ENCODE measurements at places on chromosomes 11 and 22.

DNA sequence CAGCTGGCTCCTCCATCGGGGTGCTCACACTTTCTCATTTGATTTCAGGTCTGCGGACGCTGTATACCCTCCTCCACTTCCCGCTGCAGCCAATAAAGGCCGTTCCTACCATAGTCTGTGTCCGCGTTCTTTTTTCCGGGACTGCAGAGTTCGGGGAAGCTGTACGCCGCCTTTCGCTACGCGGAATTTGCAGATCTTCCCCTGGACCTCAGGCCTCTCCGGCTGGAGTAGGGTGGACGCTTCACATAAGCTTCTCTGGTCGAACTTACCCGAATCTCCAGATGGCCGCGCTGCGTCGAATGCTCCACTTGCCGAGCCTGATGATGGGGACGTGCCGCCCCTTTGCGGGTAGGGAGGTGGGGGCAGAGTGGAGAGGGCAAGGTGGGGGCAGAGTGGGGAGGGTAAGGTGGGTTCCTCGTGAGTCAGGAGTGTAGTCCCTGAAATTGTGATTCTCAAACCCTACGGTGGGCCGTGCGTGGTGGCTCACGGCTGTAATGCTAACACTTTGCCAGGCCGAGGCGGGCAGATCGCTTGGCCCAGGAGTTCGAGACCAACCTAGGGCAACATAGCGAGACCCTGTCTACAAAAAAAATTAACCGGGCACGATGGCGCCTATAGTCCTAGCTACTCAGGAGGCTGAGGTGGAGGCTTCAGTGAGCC, 617 bp downstream of the CSKMT start:
- peak; percentile 78 for DNase-seq

GRCh38 chr11:76291576-76292526, 85.5 kb upstream of the WNT11 start:
- DNase-seq, result no peak

DNA sequence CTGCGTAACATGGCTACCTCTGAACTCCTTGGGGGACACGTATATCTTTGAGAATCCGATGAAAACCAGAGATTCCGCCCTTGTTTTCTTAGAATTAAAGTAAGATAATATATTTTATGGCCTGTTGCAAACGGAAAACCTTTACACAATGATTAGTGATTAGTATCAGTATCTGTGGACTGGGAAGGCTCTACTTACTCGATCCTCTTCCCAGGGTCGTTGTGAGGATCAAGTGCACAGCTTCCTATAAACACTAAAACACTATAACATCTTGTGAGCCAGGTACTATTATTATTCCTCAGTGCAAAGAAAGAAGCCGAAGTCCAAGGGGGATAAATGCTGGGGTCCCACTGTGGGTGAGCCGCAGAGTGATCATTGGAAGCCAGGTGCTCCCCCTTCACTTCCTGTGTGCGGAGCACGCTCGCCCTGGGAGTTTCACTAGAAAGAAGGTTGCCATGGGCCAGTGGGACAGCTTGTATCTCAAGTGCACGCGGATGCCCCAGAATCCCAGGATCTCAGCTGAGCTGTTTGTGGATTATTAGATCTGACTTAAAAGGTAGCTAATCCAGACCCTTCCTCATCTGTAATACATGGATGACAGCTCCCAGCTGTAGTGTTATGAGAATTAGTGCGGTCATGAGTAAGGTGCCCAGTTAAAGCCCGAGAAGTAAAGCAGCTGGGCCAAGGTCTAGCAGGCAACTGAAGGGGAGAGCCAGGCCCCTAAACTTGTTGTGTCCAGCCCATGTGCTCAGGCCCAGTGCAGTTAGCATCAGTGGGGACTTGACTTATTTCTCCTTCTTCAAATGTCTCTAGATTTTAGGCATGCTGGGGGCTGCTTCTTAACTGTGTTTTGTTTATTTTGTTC, 839 bp downstream of the CBY1 start:
- DNase-seq, result peak; percentile 51

DNA sequence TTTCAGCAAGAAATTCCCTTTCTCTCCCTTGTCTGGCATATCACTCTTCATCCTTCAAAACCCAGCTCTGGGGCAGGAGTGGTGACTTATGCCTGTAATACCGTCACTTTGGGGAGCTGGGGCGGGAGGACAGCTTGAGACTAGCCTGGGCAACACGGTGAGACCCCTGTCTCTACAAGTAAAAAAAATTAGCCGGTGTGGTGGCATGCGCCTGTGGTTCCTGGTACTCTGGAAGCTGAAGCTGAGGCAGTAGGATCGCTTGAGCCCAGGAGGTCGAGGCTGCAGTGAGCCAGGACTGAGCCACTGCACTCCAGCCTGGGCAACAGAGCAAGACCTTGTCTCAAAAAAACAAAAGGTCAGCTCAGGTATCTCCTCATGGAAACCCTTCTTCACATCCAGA, 1.4 kb upstream of the RCE1 start:
- no peak for DNase-seq

DNA sequence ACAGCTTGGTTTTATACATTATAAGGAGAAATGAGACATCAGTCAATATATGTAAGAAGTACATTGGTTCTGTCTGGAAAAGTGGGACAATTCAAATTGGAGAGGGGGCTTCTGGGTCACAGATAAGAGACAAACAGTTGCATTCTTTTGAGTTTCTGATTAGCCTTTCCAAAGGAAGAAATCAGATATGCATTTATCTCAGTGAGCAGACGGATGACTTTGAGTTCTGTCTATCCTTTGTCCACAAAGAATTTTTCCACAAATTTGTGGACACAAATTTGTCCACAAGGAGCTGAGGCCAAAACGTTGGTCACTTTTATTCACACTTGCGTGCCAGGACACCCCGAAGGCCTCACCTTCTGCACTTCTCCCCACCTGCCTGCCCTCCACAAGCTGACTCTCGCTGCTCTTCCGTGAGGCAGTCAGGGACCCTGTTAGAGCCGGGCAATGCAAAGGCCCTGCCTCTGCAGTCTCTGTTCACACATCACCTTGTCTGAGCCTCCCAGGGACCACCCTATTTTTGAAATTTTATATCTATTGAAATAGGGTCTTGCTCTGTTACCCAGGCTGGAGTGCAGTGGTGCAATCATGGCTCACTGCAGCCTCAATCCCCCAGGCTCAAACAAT, 20.5 kb downstream of the IL17REL start:
- DNase-seq, result no peak

DNA sequence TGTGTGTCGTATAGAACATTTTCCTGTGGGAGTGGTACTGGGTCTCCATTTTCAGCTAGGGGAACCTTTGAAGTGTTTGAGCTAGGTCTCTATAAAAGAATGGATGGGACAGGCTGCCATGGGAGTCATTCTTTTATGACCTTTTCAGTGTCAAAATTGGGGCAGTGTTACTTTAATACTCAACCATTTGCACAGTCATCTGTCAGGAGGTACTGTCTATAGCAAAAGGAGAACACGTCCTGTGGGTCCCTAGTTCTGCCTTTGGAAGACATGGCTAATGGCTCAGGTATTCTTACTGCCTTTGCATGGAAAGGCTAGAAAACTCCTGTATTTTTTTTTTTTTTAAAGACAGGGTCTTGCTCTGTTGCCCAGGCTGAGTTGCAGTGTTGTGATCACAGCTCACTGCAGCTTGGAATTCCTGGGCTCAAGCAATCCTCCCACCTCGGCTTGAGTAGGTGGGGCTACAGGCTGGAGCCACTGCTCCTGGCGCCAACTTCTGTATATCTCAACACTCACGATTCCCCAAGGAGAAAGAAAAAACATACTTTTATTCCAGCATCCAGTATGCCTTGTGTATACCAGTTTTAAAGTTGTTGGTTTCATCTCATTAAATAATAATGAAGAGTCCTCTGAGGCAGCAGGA, 2.1 kb upstream of the ATF4 start:
- DNase-seq, result no peak

GRCh38 chr22:21702700-21703683, 32.6 kb downstream of the YPEL1 start:
- DNase-seq, result no peak

- DNase-seq, result no peak
Observed at GRCh38 chr11:2190657-2191471, 19.2 kb upstream of the TH start.

GRCh38 chr11:85988780-85989179, 80.1 kb downstream of the PICALM start:
- no peak for DNase-seq

DNA sequence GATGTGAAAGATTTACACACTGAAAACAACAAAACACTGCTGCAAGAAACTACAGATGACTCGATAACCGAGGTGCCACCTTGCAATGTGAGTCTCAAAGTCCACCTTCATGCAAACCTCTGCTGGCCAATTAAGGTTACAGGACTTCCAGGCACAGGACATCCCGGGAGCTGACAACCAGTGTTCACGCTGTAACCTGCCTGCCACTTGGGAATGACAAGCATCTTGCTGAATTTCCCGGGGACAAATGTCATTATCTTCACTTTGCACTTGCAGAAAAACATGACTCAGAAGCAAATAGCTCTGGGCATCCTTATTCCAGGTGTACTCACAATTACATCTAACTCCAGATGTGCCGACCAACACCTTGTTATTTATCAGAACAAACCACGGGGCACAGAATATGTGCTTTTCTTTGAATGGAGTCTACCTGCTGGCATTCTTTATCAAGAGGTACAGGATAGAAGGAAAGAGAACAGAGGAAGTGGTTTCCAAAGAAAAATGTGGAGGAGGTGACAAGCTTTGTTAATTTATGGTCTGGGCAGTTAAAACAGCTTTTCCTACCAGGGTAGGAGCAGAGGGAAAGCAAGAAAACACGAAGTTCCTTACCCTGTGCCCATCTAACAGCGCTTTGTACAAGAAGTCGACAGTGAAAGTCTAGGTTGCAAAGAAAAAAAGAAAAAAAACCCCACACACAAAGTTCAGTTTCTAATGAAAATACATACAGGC, 72.3 kb downstream of the SHANK2 start:
- no peak for DNase-seq

DNA sequence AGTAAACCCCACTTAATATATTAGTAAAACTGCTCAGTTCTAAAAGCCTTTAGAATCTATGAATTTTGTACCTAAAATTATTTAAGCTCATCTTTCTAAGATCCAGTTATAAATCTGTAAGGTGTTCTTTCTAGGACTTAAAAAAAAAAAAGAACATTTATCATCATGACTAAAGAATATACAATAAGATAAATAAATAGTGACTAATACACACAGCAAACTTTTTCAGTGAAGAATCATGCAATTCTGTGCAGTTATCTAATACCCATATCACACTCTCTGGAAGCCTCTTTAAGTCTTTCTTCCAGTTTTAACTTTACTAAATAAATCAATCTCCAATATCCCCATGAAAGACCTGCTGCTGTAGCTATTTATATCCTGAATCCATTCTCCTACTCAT, 59.8 kb downstream of the CEP57 start:
- DNase-seq, result no peak

DNA sequence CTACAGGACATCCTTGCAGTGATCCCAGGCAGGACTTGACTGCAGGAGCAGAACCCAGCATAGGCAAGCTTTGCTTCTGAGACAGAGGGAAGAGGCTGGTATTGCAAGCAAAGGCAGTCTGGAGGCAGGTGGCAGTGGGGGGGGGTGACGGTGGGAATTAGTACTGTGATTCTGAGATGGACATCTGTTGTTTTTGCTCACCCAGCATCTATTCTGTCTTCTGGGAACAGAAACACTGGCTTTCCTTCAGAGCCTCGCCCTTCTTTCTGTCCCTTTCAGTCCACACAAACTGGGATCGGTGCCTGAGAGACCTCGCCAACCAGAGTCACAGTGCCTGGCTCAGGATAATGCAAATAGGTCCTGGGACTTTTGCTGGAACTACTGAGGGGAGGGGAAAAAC, 31.2 kb upstream of the RASL10A start:
- DNase-seq, result peak; percentile 2

- no peak for DNase-seq
Observed at GRCh38 chr11:83583757-83584366, 297.7 kb upstream of the CCDC90B start.

DNA sequence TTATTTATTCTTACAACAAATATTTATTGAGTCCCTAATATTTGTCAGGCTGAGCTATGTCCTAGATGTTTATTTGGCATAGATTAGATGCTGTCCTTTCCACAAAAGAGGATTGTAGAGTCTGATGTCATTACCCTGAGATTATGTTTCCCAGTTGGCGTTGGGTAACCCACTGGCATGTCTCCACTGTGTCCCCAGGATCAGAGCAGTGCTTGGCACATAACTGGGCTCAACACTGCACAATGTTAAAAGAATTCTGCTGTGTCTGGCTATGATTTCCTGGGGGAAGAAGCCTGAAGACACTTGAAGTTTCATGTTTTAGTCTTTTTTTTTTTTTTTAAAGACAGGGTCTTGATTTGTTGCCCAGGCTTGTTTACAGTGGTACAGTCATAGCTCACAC, 4.0 kb downstream of the RCN1 start:
- DNase-seq, result no peak

- DNase-seq, result no peak
Observed at GRCh38 chr11:115155320-115155719, 348.9 kb downstream of the CADM1 start.

GRCh38 chr11:108694846-108695245, 30.0 kb downstream of the DDX10 start:
- no peak for DNase-seq

DNA sequence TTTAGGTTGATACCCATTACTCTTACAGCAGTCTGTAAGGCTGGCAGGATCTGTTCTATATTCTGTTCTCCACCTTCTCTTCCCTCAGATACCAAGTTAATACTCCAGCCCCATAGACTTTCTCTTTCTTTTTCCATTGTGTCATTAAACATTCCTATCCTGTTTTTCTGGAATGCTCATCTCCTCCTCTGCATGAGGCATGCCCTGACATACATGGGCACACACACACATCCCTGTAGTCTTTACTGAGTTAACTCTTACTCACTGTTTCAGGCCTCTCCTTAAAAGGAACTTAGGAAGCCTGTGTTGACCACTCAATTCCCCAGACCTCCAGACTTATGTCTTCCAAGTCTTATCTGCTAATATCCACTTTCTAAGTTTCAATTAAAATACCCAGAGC, 476.8 kb downstream of the METTL15 start:
- DNase-seq, result no peak

DNA sequence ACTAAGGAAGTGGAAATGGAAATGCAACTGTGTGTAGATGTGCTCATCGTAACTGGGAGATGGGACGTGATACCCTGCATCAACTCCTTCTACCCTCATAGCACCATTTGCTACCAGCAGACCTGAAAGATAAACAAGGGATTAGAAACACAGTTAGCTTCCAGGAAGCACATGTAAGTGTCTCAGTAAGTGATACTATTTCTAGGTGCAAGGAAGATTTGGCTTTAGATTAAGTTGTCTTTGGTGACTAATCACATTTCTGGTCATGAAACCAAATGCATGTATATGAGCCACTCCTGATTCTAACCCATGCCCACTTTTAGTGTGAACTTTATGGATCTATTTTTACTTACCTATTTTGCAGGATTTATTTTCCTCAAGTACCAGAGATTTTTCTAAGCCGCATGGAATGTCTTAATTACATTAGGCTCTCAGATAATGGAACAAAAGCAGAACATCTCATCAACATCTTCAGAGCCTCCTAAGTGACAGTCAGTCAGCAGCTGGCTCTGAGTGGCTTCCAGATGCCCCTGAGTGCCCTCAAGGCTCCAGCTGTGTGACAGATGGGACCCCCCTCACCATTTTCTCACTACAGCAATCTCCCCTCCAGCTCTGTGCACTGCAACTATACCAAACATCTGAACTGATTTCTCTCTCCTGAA, 21.2 kb downstream of the SLC5A12 start:
- DNase-seq, result no peak

GRCh38 chr11:102121329-102121728, 11.1 kb downstream of the YAP1 start:
- no peak for DNase-seq

All from NCI-H526 (cell line).